ENCODE measurements at places on chromosomes 12 and 14.

DNA sequence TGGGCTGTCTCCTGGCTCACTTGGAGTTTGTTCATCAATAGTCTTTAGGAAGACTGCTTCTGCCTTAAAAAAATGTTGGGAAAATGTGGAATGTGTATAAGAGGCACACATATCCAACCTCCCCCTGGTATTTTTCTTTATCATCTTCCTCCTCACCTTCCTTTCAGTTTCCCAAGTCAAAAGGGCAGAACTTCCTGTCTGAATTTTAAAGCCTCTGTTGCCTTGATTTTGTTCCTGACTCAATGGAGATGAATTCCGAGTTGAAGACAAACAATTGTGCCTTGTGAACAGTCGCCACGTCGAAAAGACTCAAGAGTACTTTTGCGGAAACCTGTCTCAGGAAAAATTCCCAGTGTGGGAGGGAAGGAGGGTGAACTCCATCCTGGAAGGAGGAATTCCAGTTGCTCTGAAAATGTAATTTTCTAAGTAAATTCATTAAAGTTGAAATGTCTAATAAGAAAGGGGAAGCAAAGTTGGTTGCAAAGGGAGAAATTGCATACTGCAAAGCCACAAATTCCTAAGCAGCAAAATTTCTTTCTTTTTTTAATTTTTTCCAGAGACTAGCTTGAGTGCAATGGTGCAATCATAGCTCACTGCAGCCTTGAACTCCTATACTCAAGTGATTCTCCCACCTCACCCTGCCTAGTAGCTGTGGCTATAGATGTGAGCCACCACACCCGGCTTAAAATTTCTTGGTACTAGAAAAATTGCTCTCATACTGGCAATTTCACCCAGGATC lies 50.2 kb upstream of the ELK3 start:
- no peak for DNase-seq

GRCh38 chr12:52769354-52769753 lies 7.8 kb downstream of the KRT76 start:
- no peak for DNase-seq

- DNase-seq = no peak
These were observed 8.1 kb upstream of the NIN start for GRCh38 chr14:50839048-50839447.

DNA sequence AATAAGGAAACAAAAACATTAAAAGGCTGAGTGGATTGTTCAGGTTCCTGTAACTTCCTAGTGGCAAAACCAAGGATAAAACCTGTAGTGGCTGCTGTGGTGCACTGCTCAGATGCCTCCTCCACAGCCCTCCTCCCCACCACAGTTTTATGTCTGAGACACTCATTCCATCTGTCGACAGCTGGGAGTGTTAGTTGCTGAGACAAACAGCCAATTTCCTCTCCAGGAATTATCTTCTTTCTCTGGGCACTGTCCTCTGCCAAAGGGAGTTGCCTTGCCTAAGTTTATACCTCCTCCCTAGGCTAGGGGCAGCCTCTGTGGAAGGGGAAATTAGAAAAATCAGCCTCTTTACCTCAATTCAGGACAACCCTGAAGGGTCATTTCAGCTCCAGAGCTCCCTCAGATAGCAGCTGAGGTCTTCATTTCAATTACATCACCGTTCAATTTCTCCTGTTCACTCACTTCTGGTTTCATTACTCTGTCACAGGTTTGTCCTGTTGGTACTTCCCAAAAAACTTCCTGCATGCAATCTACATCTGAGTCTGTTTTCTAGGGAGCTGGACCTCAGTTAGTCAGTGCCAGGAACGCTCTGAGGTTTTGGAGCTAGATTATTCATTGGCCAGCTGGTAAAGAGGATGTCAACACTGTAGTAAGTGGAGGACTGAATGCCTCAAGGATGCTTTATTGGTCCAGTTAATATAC lies 74.9 kb upstream of the ATP2B1 start:
- DNase-seq = no peak

Measured in stimulated activated CD8-positive, alpha-beta memory T cell treated with anti-CD3 and anti-CD28 coated beads, Interleukin-7, amount 100 ng/mL, for 1 hour (primary cell).